ENCODE measurements at places on chromosomes 5 and 9. TPM values are rescaled to one million over a fixed set of nuclear protein-coding genes. Genes with fewer than 3 reads are reported as not detected.

MAMDC2 gene
- total RNA-seq: not detected

PRUNE2 gene
- total RNA-seq: 0.07 TPM

PAPPA gene
- total RNA-seq: 0.20 TPM

KIF4B gene
- total RNA-seq: 0.07 TPM

FOXD4 gene
- total RNA-seq: 1.0 TPM

FAM221B gene
- total RNA-seq: not detected

SPINK1 gene
- 2.2 TPM for total RNA-seq

FOXD4L4 gene
- total RNA-seq: not detected

HAUS6 gene
- total RNA-seq: 23.1 TPM

PCDHGC3 gene
- total RNA-seq: 0.20 TPM

DNA sequence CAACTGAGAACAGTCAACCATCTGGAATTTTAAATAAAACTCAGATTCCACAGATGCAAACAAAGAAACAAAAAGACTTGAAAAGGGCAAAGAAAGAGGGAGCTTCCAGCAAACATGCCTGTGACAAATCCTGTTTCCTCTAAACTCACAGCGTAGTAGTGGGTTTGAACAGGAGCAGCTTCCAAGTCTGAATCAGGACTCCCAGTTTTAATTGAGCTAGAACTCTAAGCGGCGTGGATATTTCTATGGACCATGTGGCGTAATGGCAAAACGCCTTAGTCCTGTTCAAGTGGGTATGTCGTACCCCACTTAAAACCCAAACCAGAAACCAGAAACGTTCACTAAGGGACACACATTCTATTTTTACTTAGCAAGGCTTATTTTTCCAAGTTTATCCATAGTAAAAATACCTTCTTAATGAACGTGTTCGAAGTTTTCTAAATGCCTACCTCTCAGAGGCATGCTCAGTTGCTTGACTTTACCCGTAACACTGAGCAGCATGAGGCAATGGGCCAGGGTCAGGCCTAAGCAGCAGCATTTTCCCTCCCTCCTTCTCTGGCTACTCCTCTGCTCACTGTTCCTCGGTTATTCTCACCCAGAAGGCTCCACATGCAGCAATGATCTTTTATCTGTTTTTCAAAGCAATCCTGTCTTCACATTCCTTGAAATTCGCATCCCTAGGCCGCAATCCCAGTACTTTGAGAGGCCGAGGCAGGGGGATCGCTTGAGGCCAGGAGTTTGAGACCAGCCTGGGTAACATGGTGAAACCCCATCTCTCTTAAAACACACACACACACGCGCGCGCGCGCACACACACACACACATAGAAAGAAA is 77.9 kb downstream of the FNBP1 start:
- no peak for DNase-seq

DNA sequence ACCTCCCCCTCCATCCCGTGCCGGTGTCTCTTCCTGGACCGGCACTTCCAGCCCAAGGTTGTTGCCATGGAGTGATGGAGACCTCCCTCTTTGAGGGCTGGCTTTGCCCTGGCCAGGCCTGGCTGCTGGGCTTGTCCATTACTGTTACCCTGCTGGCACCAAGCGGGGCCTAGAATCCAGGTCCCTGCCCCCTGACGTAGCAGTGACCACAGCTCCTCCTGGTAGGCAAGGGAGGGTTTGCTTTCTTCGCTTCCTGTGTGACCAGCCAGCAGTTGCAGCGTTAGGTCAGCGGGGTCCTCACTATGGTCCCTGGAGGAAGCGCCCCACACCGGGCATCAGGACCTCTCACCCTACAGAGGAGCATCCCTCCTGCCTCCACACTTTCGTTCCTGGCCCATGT is 146.7 kb upstream of the COL5A1 start:
- DNase-seq: no peak

DNA sequence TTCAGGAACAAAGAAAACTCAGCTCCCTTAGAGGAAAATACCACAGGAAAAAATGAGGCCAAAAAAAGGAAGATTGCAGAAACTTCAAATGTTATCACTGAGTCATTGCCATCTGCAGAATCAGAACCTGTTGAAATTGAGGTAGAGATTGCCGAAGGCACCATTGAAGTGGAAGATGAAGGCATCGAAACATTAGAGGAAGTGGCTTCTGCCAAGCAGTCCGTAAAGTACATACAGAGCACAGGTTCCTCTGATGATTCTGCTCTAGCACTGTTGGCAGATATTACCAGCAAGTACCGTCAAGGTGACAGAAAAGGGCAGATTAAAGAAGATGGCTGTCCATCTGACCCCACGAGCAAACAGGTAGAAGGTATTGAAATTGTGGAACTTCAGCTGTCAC is 30.8 kb upstream of the NIM1K start:
- DNase-seq: no peak

- no peak for DNase-seq
Observed at GRCh38 chr5:168315416-168316138, 24.1 kb downstream of the WWC1 start.

DNA sequence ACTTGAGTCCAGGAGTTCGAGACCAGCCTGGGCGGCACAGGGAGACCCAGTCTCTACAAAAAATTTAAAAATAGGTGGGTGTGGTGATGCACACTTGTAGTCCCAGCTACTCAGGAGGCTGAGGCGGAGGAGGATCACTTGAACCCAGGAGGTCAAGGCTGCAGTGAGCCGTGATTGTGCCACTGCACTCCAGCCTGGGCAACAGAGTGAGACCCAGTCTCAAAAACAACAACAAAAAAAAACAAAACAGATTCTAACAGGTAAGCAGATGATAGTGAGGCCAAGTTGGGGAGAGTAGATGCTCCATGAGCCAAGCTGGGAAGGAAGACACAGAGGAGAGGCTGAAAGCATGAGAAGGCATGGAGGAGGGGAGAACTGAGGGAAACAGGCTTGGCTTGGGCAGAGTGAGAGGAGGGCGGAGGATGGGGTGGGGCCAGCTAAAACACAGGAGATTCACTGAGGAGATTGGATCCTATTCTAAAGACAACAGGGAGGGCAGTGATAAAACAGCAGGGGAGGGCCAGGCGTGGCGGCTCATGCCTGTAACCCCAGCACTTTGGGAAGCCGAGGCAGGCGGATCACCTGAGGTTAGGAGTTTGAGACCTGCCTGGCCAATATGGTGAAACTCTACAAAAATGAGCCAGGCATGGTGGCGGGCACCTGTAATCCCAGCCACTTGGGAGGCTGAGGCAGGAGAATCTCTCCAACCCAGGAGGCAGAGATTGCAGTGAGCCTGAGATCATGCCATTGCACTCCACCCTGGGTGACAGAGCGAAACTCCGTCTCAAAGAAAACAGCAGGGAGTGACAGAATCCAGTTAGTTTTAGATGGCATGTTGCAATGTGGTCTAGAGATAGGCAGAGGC is 8.4 kb downstream of the RPS14 start:
- DNase-seq: no peak

DNA sequence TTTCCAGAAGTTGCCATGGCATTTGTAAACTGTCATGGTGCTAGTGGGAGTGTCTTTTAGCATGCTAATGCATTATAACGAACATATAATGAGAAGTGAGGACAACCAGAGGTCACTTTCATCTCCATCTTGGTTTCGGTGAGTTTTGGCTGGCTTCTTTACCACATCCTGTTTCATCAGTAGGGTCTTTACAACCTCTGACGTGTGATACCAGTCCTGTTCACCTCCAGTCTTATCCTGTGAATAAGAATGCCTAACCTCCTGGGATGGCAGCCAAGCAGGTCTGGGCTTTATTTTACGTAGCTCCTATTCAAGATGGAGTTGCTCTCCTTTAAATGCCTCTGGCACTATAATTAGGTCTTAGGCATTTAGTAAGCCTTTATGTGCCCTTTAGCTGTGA is 20.4 kb upstream of the RFK start:
- DNase-seq: no peak

DNA sequence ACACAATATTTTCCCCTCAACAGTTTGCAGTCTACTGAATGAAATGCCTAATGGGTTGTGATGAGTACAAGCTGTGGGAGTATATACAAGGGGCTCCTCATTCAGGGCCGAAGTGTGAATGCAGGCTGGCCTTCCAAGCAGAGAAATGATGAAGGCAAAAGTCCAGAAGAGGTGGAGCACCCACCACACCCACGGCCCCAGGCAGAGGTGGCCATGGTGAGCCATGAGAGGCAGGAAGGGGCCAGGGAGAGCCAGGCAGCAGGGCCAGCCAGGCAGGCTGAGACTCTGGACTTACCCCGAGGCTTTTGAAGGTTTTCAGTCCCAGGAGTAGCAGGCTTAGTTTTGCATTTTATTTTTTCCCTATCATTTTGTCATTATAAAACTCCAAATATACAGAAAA is 218.1 kb downstream of the AUH start:
- DNase-seq: no peak

DNA sequence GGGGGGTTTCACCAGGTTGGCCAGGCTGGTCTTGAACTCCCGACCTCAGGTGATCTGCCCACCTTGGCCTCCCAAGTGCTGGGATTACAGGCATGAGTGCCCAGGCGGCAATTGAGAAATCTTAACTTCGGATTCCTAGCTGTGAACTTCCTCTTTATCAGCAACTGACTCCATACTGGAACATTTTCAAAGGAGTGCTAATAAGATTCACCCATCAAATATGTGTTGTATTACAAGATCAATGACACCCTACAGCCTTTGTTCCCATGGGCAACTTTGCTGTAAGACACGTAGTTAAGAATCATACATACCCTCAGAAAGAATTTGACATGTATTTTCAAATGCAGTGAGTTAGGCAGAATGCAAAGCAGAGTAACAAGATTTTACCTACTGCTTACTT is 23.1 kb upstream of the ACOT12 start:
- DNase-seq: no peak

GRCh38 chr5:81420039-81420667 is 26.2 kb upstream of the ACOT12 start:
- DNase-seq: peak; percentile 29

DNA sequence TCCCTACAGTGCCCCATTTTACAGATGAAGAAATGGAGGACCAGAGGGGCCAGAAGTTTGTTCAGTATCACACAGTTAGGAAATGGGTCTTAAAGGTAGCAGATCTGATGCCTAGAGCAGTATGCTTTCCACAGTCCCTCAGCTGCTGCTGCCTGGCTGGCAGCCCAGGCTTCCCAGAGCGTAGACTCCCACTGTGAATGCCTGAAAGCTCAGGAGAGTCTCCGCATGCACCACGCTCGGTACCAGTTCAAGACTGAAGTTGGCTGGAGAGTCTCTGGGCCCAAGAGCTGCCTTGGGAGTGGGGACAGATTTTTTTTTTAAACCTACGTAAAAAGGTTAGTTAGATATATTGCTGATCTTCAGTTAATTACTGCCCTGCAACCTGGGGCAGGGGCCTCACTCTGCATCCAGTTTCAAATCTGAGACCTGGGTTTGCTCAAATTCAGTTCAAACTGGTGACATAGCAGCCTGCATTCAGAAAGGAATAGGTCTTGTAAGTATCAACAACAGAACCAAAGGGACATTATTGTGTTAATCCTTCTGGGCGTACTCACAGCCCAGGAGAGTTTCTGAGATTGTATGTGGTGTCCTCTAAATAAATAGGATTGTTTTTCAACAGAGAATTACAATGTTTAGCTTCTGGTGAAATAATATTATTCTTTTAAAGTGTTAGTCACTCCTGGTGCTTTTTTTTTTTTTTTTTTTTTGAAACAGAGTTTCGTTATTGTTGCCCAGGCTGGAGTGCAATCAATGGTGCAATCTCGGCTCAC is 8.3 kb downstream of the NANS start:
- DNase-seq: peak; percentile 2

DNA sequence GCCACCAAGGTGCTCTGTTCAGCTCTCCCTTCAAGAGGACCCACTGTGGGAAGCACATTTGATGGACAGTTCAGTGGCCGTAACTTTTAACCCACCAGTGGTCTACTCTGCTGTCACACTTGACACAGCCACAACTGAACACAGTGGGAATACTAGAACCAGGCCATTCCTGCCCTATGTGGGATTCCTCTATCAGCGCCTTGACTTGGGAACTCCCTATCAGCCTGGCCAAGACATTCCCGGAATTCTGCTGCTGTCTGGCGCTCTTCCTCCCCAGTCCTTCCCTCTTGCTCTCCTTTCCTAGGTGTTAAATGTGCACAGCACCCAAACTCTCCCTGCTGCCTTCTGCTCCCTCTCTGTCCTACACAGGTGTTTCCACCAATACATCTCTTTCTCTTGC is 23.1 kb upstream of the SH3PXD2B start:
- DNase-seq: no peak

GRCh38 chr5:66582499-66583165 is 13.6 kb upstream of the MAST4 start:
- DNase-seq: no peak

- DNase-seq: no peak
Observed at GRCh38 chr5:104184264-104184663, 621.7 kb upstream of the NUDT12 start.

DNA sequence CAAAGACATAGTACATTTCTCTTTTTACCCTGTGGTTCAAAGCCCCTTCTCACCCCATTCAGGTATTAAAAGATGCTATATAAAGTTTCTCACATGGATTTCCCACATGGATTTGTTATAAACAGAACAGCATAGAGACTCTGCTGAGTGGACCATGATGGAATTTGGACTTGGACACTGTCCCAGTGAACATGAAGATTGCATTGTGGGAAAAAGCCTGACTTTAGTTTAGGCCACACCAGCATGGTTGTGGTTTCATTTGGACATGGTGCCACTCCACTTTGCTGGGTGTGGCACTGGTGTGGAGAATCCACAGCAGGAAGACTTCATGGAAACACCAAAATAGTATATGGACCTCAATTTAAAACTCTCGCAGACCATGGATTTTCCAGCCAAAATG is 124.6 kb downstream of the ARHGAP26 start:
- DNase-seq: no peak

DNA sequence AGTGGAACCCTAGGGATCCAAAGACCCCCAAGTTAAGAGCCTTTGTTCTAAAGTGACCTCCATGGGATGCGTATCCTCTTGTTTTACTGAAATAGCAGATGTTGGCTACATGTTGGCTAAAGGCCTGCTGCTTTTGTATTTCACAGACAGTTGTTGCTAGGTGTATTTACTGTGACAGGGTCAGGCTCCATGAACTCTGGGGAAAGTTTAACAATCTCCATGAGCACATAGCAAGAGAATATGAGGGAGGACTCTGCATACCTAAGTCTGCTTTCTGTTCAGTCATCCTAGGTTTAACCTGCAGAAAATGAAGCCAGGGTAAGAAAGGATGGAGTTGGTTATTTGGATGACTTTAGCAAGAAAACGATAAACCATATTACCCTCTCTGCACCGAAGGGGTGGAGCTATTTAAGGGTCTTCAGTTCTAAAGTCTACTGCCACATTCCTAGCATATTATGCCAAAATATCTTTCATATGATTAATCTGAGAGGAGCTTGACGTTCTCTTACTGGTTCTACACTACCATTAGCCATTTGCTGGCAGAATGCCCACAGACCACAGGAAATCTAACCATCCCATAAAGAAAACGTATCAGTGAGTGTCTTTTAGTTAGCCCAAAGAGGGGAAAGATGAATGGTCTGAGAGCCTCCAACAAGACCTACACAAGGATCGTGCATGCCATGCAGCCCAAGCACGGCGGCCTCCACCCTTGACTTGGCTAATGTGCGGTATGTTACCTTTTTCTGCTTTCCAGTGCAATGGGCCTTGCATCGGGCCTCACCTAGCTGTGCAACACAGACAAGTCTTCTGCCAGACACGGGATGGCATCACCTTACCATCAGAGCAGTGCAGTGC is 127.8 kb downstream of the SAXO1 start:
- no peak for DNase-seq

GRCh38 chr9:81529556-81530193 is 159.7 kb downstream of the TLE1 start:
- no peak for DNase-seq
